ENCODE measurements at places on chromosomes 4 and X.

GRCh38 chr4:39883646-39884045 is 94.1 kb downstream of the PDS5A start:
- no peak for DNase-seq

- no peak for DNase-seq
Observed at GRCh38 chr4:174377613-174378012, 93.9 kb downstream of the CEP44 start.

- DNase-seq = no peak
Observed at GRCh38 chr4:139515531-139515958, 40.5 kb downstream of the SETD7 start.

- DNase-seq = no peak
Observed at GRCh38 chr4:7850489-7850888, 89.2 kb downstream of the AFAP1 start.

DNA sequence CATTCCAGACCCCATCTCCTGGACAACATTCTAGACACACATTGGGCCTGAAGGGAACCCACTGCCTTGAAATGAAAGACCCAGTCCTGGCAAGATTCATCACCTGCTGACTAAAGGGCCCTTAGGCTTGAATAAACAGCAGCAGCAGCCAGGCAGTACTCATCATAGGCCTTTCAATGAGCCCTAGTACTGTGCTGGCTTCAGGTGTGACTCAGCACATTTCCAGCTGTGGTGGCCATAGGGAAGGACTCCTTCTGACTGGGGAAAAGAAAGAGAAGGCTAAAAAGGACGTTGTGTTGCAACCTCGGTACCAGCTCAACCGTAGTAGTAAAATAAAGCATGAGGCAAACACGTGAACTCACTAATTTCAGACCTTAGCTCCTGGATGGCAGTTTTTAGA is 344.0 kb downstream of the ACTRT1 start:
- DNase-seq = no peak

- peak; percentile 53 for DNase-seq
Observed at GRCh38 chr4:4488405-4489404, 53.1 kb downstream of the STX18 start.

DNA sequence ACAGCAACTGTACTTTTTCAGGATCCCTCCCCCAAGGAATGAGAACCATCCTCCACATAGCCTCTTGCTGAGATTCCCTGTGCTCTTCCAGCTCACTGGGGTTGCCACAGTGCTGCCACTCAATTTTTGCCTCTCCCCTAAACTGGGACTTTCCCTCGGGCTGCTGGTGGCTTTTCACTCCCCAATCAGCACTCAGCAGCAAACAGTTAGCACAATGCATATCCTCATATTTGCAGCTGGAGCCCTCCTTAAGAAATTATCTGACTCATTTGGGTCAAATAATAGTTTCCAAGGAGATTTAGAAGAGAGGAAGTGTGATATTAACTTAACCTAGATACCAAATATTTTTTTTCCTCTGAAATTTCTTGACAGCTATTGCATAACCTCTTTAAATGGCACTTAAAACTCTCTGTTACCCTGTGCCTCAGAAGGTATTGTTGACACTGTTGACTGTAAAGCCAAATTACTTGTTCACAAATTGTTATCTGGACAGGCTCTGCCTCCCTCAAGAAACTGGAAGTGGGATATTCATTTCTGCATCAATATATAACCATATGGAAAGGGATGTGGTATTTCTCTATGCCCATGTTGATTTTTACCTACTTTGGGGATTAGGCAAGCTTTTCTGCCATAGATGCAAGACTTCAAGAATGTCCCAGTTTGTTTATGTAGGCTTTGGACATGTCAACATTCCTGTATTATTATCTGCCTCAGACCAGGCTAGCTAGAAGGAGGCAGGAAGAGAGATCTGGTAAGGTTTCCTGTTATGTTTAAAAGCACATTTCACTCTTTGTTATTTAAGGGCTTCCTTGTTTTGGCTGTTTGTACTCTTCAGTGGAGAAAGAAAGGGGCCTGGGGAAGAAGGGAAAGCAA is 58.0 kb downstream of the SEPTIN11 start:
- no peak for DNase-seq

DNA sequence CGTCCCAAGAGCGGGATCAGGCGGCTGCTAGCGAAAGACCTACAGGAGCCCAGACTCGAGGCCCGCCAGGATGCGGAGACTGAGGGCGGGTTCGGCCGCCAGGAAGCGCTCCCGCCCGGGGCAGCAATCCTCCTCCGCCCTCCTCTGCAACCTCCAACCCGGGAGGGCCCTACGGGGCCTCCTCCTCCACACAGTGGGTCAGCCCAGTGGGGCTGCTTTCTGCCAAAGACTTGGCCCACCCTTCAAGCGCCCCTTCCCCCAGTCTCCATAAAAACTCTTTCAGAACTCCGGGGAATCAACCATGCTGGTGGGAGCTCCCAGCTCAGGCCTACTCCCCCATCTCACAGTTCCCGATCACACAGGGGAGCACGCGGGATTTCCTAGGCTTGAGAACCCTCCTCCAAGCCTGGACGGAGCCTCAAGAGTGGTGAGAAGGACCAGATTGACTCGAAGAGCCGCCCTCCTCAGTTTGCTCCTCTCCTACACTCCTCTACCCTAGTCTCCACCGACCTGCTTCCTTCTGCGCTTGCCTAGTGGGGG is 77.5 kb downstream of the RLIM start:
- no peak for DNase-seq
